ENCODE measurements at places on chromosomes 6 and 20.

GRCh38 chr20:33875055-33875454 lies 63.9 kb downstream of the CHMP4B start:
- no peak for DNase-seq

DNA sequence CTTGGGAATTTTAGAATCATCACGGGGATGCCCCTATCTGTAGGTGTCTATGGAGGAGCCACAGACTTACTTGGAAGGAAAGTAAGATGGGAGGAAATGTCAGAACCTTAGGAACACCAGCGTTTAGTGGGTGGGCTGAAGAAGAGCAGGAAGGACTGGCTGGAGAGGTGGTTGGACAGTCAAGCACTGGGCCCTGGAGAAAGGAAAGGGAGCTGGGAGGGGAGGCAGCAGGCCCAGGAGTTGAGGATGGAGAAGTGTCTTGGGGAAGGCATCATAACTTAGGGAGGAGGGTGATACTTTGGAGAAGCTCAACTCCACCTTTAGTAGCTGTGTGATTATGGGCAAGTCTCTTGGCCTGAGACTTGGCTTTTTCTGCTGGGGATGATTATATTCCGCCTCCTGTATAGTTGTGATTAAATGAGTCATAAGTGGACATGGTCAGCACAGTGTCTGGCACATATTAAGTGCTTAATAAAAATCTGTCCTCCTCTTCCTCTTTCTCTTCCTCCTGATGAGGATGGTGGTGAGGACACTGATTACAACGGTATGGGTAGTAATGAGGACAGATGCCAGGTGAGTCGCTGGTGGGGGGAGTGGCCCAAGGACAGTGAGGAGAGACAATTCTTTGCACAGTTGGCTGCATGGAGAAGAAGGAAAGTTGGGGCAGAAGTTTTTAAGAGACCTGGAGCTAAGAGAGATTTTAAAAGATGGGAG lies 125.7 kb downstream of the TOX2 start:
- no peak for DNase-seq

DNA sequence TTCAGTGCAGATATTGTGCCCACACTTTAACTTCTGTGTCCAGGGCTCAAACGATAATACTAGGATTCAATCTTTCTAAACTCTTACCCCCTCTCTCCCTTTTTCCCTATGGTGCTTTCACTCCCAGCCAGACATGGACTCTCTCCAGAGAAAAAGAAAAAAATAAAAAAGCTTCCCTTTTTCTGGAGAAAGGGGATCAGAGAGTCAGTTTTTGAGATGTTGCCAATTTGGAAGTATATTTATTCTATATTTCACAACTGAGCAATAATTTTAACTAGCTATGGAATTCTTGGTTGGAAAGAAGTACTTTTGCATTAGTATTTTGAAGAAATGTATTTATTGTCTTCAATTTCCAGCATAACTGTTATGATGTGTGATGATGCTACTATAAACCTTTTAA lies 72.2 kb upstream of the ZFP64 start:
- no peak for DNase-seq

- DNase-seq: no peak
These were observed 279.7 kb downstream of the KIF16B start for GRCh38 chr20:16293590-16293989.

DNA sequence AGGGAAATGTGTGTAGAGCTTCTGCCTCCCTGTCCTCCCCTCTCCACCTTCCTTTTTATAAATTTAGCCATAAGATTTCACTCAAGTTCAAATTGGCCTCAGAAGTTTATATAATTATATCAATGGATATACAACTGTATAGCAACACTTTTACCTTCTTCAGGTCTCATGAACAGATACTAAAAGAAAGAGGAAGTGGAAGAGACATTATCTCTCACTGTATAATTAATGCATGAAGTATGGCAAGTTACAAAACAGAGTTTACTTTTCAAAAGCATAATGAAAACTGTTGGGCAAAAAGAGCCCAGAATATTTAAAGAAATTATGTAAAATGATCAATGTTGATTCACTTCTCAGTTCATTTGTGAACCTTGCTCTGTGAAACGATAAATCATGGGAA lies 99.7 kb downstream of the PDE7B start:
- no peak for DNase-seq

DNA sequence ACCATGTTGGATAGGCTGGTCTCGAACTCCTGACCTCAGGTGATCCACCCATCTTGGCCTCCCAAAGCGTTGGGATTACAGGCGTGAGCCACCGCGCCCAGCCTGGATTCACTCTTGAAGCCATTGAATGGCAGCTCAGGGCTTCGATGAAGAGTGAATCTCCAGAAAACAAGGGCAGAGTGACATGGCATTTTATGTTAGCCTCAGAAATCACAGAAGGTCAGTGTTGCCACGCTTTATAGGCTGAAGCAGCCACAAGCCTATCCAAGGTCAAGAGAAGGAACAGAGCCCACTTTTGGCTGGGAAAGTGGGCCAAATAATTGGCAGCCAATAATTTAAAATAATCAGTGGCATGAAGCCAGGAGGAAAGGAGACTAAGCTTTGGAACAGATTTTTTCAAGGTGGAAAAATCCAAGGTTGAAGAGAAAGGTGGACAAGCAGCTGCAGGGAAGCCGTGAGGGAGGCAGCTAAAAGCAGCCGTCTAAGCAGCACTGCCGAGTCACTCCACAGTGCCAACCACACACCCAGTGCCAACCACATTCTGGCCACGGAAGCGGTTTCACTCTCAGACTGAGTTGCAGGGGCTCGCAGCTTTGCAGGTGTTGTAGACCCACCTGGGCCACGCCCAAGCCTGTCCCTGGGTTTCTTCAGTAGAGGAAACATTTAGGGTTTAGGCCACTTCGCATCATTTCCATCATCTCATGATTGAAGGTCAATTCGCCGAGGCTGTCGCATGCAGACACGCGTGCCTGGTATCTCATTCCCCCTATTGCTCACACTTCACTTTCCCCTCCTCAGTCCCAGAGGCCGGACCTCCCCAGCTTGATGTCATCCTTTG lies 17.4 kb upstream of the AVP start:
- DNase-seq: peak; percentile 40

GRCh38 chr6:38375341-38375740 lies 264.4 kb downstream of the BTBD9 start:
- DNase-seq: no peak

DNA sequence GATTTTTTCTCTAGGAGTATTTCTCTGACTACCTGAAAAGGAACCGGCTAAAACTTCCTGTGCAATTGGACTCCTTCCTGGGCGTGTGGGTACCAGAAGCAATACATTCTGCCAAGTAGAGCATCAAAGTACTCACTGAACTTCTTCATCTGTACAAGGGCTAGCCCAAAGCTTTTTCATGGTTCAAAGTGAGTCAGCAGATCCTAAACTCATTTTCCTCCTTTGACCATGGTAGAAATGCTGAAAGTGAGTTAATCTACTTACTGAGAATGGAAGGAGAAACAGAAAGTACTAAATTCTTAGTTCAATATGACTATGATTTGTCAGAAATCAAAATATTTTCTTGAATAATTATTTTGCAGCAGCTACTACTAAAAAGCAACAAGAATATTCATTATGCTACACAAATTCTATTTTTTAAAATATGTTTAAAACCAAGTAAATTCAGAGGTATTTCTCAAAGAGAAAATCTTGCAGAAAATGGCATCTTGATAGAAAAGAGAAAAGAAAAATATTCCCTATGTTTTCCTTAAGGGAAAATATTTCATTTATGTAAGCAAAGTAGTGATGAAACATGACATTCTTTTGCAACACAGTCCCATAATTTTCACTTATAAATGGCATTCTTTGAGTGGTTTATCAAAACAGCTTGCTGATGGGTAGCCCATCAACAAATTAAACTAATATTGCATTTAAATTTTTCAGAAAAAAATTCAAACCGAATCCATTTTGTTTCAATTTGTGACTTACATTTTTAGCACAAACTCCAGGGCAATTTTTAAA lies 3.7 kb upstream of the BEND6 start:
- DNase-seq: no peak

DNA sequence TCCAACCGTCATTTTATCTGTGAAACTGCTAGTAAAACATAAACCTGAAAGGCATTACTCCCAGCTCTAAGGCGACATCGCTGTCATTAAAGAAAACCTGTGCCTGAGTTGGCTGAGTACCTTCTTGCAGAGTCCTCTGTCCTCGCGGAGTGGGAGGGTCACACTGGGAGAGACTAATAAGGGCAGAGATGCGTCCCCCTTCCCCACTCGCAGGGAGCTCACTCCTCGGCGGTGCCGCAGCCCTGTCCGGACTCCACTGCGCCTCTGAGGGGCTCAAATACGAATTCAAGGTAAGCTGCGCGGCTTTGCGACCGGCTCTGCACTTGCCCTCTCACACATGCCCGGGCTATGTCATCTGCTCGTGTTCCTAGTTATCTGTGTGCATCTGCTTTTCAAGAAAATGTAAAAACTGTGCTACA lies at the start of gene COL19A1:
Gene COL19A1 (plus strand): TSS at position 206 of the 419 bp plus-strand sequence. CDS start 13,012 bp downstream, outside the sequence.
- DNase-seq: peak; percentile 4

DNA sequence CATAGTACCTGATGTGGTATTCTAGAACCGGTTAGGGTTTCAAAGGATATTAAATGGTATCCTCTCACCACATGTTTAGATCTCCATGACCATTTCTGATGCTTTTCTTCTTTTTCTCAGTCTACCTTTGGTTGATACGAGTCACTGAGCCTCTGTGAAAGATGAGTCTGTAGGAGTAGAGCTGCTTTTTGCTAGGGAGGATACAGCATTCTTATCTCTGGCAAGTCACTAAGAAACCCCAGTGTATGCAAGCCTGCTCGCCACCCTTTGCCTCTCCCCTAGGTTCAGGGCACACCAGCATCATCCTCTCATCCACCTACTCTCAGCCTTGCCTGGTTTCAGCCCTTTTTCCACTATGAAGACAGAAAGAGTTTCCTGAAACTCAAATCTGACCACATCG lies 89.9 kb downstream of the MTFR2 start:
- DNase-seq: no peak

- no peak for DNase-seq
These were observed 27.4 kb downstream of the GLP1R start for GRCh38 chr6:39075807-39076622.

GRCh38 chr6:20433321-20433720 lies 31.6 kb downstream of the E2F3 start:
- no peak for DNase-seq

DNA sequence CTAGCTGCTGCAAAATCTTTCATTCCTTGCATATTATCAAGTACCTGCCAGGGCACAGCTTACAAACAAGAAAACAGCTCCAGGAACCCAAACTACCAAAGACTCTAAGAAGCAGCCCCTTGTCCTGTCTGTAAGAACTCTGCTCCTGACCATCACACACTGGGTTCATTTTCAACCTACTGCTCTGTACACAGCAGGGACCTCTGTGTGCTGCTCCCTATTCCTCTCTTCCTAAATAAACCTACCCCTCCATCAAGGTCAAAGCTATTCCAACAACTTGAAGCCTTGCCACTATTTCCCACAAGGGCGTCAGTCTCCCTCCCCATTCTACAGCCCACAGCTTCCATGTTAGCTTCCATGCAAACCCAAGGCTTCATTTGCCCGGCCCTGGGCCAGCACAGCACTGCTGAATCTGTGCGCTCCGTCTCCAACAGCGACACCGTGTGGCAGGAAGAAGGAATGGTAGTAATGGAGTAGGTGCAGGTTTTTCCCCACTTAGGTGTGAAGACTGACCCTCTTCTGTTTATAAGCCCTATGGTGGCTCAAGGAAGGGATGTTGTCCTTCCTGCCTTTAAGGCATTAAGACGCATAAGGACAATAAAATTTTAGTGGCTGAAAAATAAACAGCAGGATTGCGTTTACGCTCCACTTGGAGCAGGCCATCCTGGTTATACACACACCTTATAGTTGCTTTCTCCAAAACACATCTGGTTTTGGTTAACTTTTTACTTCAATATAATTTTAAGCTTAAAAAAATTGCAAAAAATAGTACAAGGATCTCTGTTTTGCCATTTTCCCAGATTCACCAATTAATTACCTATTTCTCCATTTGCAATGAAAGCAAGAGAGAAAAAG lies 115.2 kb upstream of the NXT1 start:
- peak; percentile 10 for DNase-seq

GRCh38 chr6:41929924-41930323 lies 8.6 kb downstream of the BYSL start:
- DNase-seq: no peak

GRCh38 chr6:126873351-126873750 lies 245.1 kb upstream of the RSPO3 start:
- no peak for DNase-seq

DNA sequence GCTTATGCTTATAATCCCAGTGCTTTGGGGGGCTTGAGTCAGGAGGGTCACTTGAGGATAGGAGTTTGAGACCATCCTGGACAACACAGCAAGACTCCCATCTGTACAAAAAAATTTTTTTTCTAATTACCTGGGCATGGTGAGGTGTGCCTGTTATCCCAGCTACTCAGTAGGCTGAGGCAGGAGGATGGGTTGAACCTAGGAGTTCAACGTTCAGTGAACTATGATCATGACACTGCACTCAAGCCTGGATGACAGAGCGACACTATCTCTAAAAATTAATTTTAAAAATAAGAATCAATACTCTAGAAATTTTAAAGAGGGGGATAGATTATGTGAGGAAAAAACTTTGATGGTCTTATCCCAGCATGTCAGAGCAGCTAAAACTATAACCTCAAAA lies 44.1 kb downstream of the SLC23A2 start:
- DNase-seq: no peak

DNA sequence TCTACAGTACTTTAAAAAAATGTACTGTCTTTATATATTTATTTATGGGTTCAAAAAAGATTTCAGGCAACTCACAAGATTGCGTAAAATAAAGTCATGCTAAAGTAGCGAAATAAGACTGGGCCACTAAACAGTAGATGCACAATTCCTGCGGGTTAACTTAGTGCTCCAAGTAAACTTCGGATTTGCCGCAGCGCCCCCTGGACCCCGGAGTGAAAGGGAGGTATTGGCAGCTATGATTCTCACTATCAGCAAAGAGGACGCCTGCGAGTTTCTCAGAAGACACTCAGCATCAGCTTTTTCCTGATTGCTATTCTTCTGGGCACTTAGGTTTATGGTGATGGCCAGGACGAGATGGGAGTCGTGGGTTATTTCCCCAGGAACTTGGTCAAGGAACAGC lies 1.4 kb downstream of the OTOR start:
- no peak for DNase-seq

DNA sequence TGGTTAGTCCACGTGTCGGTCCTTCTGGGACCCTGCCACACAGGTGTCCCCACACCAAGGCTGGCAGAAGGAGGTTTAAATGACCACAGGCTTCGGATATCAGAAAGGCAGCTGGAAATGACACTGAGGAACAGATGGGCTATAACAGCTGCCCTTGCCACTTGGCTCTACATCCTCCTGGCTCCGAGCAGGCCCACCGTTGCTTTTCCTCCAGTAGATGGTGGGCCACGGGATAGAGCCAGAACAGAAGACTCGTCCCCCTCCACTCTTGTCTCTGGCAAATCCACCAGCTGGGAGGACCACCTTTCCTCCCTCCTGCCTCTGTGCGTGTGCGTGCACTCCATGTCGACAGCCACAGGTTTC lies 17.6 kb downstream of the WRNIP1 start:
- no peak for DNase-seq

Measured in stimulated activated CD4-positive, alpha-beta T cell treated with anti-CD3 and anti-CD28 coated beads, Interleukin-1b, Interleukin-23, amount 100 ng/mL, for 24 hours (primary cell).